ENCODE measurements at places on chromosomes 5 and 9. TPM values are rescaled to one million over a fixed set of nuclear protein-coding genes. Genes with fewer than 3 reads are reported as not detected.

Gene REEP2
- total RNA-seq, result 0.46 TPM

DNA sequence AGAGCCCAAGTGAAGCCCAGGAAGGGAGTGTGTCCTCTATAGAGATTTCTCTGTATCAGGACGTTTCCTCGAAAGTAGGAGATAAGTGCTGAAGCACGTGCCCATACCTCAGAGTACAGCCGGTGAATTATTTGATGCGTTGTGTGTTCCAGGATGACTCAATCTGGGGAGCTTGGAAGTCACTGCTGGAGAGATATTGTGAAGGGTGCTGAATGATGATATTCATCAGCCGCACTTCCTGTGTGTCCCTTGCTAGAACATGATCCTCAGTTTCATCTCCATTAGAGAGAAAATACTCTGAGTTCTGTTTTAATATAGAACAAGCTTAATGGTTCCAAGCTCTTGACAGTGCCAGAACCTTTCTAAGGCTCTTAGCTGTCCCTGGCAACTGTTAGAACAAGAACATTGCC, 402.3 kb upstream of the ADAMTSL1 start:
- H3K36me3 ChIP-seq, result no peaks in the 10 kb centered on the region
- no peak for DNase-seq
- no peak overlapping the region for H3K27ac ChIP-seq
- no peaks in the 10 kb centered on the region for H3K27me3 ChIP-seq
- H3K4me3 ChIP-seq, result no peak overlapping the region

- DNase-seq, result no peak
- no peaks in the 10 kb centered on the region for H3K4me1 ChIP-seq
- no peaks in the 10 kb centered on the region for H3K27me3 ChIP-seq
- H3K4me3 ChIP-seq, result no peak overlapping the region
These were observed 117.0 kb downstream of the CARTPT start for GRCh38 chr5:71836084-71836483.

DNA sequence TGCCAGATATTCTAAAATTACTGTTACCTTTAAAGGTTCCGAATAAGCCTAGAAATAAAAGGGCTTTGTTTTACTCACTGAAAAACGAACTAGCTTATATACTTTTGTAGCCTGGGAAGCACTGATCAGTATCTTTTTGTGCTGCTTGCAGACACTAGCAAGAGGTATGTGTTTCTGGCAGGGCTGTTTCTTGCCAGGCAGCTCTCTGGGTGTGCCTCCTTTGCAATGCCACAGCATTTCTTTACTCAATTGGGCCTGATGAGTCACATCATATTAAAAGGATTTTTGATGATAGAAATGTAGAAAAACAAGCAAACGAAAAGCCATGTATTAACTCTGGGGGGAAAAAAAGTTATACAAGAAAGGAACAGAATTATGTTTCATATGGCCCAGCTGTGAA, 35.6 kb downstream of the CD180 start:
- H3K27ac ChIP-seq, result no peak overlapping the region
- no peak overlapping the region for H3K4me3 ChIP-seq
- no peaks in the 10 kb centered on the region for H3K27me3 ChIP-seq
- H3K36me3 ChIP-seq, result peaks cover 68% of the 10 kb centered on the region
- no peaks in the 10 kb centered on the region for H3K4me1 ChIP-seq

DNA sequence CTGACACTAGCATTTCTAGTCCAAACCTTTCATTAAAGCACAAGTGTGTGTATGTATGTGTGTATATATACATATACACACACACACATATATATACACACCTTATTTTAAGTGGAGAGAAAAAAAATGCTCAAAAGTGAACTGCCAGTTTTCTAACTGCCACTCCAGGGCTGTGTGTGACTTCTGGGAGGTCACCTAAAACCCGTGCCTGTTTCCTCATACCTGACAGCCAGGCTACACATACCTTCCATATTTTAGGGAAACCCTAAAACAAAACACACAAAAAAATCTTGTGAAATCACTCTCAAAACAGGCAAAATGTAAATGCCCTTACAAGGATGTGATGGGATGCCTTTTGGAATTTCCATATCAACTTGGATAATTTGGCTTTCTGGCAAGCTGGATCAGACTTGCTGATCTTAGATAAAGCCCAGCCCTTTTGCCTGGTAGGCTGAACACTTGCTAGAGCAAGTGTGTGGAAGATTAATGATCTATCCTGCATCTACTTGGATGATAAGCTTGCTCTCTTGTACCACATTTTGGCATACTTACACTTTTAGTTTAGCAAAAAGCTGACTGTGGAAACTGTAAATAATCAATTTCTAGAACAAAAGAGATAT, 127.8 kb downstream of the GNAQ start:
- H3K27me3 ChIP-seq, result no peaks in the 10 kb centered on the region
- no peak overlapping the region for H3K4me3 ChIP-seq
- no peak overlapping the region for H3K27ac ChIP-seq
- peaks cover 16% of the 10 kb centered on the region for H3K4me1 ChIP-seq
- DNase-seq, result no peak

GRCh38 chr5:149254506-149254905, 17.2 kb upstream of the AFAP1L1 start:
- H3K4me3 ChIP-seq, result no peak overlapping the region
- no peaks in the 10 kb centered on the region for H3K4me1 ChIP-seq
- no peak overlapping the region for H3K27ac ChIP-seq
- no peaks in the 10 kb centered on the region for H3K27me3 ChIP-seq
- DNase-seq, result no peak
- peaks cover 10% of the 10 kb centered on the region for H3K36me3 ChIP-seq

Gene FBP1
- 423 TPM for total RNA-seq

DNA sequence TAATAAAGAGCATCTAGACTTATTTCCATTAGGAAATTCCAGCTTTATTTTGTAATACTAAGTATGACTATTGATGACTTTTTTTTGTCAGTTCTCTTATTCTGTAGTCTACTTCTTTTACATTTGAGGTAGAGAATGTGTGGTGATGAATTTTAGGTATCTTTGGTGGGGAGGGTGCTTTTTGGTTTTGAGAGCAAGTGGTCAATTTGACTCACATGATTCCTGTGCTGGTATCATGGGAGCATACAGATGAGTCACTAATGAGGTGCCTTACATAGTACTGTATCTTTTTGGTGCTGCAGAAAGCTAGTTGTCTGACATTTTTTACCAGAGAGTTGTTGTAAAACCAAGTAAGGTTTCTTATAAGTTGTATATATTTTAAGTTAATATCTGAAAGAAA, 35.3 kb downstream of the ERBIN start:
- H3K27ac ChIP-seq, result no peak overlapping the region
- H3K27me3 ChIP-seq, result no peaks in the 10 kb centered on the region
- H3K4me1 ChIP-seq, result peaks cover 28% of the 10 kb centered on the region
- no peak for DNase-seq
- H3K36me3 ChIP-seq, result no peaks in the 10 kb centered on the region

GRCh38 chr5:28903643-28904042, 1865.3 kb upstream of the CDH9 start:
- H3K27me3 ChIP-seq, result no peaks in the 10 kb centered on the region
- H3K4me3 ChIP-seq, result no peak overlapping the region
- H3K36me3 ChIP-seq, result no peaks in the 10 kb centered on the region
- no peak overlapping the region for H3K27ac ChIP-seq
- H3K4me1 ChIP-seq, result no peaks in the 10 kb centered on the region
- DNase-seq, result no peak

Gene LCN10
- 0.39 TPM for total RNA-seq

Gene FSD1L
- total RNA-seq, result 7.6 TPM

DNA sequence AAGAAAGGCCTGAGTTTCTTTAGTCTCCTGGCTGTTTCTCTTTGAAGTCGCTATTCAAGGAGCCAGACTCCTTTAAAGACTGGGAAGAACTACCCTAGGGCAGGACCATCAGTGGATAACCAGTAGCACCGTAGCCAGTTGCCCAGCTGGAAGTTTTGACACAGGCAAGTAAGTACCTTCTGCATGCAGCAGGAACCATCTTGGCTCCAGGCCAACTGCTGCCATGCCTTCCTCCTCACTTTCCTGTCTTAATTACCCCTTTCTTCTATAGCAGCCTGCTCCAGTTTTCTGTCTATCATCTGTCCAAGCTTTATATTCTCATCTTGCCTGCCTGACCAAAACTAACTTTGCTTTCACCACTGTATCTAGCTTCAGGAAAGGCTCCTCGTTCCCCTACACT, 149.7 kb upstream of the SV2C start:
- no peak overlapping the region for H3K4me3 ChIP-seq
- no peak overlapping the region for H3K27ac ChIP-seq
- H3K27me3 ChIP-seq, result no peaks in the 10 kb centered on the region
- no peak for DNase-seq

Gene PCDHGA4
- total RNA-seq, result 3.1 TPM

DNA sequence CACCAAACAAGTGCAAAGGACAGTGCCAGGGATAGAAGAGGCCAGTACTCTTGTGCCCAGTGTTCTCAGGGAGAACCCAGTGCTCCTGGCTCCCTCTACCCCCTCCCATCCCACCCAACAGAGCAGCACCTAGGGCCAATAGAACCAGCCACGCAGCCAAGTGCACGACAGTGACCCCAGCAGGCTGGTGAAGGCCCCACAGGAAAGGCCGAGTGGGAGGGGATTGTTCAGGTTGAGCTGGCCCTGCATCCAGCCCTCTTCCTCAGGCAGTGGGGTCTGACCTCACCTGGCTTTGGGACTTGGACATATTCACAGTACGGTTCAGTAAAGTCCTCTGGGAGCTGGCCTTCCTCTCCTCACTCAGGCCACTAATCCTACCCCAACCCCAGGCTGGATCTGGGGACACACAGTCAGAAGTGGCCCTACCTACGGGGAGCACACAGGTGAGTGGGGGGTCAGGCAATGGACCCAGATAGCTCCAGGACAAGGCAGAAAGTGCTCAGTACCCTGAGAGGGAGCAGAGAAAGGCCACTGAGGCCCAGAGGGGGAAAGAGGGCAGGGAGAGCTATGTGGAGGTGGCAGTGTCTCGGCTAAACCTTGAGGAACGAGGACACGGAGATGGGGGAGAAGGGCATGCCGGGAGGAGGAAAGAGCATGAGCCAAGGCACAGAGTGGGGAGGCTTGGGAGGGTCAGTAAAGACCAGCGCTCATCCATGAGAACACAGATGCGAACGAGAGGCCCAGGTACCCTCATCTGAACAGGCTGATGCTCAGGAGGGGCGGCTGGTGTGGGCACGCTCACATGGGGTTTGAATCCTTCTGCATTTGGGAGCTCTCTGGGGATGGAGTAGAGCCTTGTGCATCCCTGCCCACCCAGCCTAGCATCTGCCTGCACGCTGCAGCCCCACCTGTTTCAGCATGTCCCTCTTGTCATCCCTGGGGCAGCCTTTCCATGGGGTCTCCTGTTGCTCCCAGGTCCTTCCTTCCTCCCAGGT, 25.6 kb downstream of the POLR1E start:
- no peaks in the 10 kb centered on the region for H3K27me3 ChIP-seq
- no peak overlapping the region for H3K4me3 ChIP-seq
- no peak overlapping the region for H3K27ac ChIP-seq
- DNase-seq, result no peak
- H3K36me3 ChIP-seq, result no peaks in the 10 kb centered on the region
- H3K4me1 ChIP-seq, result no peaks in the 10 kb centered on the region

GRCh38 chr9:21825637-21826036, 23.2 kb downstream of the MTAP start:
- no peaks in the 10 kb centered on the region for H3K4me1 ChIP-seq
- H3K36me3 ChIP-seq, result peaks cover 5% of the 10 kb centered on the region
- H3K27ac ChIP-seq, result no peak overlapping the region
- no peak overlapping the region for H3K4me3 ChIP-seq

Gene EQTN
- total RNA-seq, result not detected

DNA sequence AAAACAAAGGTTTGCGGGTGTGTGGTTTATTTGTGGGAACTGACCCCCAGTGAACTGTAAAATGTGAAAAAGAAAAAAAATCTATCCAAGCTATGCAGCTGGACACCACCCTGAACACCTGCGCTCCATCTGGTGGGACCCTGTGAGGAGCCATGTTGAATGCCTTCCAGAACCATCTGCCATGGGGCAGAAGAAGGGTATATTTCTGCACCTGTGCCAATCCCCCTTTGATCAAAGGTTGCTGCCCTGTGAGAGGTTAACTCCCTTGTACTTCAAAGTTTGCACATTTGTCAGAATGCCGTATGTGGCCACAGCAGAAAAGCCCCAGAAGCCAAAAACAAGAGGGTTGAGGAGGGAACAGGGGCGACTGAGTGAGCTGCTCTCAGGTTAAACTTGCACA, 148.5 kb upstream of the ALDH1B1 start:
- no peaks in the 10 kb centered on the region for H3K27me3 ChIP-seq
- H3K27ac ChIP-seq, result no peak overlapping the region
- no peaks in the 10 kb centered on the region for H3K36me3 ChIP-seq
- no peak overlapping the region for H3K4me3 ChIP-seq

DNA sequence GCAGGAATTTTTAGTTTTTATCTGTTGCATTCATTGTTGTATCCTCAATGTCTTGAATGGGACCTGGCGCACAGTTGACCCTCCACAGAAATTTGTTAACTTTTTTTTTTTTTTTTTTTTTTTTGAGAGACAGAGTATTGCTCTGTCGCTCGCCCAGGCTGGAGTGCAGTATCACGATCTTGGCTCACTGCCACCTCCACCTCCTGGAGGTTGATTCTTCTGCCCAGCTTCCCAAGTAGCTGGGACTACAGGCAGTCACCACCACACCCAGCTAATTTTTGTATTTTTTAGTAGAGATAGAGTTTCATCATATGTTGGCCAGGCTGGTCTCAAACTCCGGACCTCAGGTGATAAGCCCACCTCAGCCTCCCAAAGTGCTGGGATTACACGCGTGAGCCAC, 205.9 kb downstream of the ROR2 start:
- H3K4me1 ChIP-seq, result no peaks in the 10 kb centered on the region
- no peak overlapping the region for H3K4me3 ChIP-seq
- DNase-seq, result no peak
- no peaks in the 10 kb centered on the region for H3K27me3 ChIP-seq

DNA sequence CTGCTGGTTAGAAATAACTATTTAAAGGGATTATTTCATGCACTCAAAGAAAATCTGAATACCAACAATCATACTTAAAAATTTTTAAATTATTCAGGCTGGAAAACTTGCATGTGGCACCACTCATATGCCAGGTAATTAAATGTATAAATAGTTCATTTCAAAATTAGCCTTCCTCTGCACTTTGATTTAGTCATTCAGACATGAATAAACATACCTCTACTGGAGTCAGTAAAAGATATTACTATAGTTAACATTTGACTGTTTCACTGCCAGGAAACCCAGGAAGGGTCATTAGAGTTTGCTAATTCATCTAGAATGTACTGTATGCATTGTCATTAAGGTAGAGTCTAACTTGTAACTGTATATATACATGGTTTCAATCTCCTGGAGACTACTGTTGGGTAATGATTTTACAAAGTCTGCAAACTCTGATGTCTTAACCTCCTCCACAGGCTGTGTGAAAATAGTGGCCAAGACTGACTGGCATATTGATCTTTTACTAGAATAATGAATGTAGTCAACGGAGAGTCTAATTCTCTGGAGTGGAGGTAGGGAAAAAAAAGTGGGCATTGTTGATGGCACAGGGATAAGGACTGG, 43.7 kb downstream of the TEX10 start:
- no peak overlapping the region for H3K27ac ChIP-seq

Data from upper lobe of left lung (tissue), 6 donors.